ENCODE measurements at places on chromosomes 3 and 15.
A peak's percentile ranks its signal among the peaks of the same experiment; 100 is the strongest.

- DNase-seq, result no peak
Observed at GRCh38 chr15:31567861-31568260, 241.2 kb downstream of the KLF13 start.

GRCh38 chr3:189289251-189289650, 117.5 kb downstream of the TPRG1 start:
- no peak for DNase-seq

DNA sequence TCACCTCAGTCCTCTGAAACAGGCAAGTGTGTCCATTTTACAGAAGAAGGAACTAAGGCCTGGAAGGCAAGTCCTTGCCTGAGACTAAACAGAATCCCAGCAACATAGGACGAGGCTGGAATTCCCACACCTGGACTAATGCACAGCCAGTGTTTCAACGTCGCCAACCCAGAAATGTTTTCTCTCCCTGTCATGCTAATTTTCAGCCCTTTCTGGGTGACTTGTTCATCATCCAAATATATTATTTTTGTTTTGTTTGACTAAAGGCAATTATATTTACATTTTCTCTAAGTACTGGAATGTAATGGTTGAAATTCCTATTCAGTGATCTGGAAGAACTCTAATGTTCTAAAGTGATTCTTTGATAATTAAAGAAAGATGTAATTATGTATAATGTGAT, 51.8 kb downstream of the BTD start:
- DNase-seq, result no peak

DNA sequence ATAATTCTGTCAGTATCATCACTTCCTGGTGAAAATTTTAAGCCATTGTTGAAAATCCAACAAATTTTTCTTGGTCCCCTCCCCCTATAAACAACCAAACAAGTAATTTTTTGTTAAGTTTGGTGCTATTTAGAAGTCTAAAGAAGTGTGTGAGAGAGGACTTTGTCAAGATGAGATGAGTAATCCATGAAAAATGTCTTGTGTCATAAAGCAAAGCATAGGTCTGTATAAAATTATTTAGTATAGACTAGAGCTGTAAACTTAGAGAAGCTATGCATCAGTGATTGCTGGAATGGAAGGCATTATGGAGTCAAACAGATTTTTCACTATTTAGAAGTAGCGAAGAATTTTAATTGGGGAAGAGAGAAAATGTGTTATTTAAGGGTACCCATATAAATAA, 31.4 kb downstream of the MAPK6 start:
- DNase-seq, result peak; percentile 61

GRCh38 chr3:122421101-122421500, 5.2 kb upstream of the WDR5B start:
- DNase-seq, result no peak

GRCh38 chr15:101349047-101349951, 54.3 kb upstream of the SNRPA1 start:
- DNase-seq, result no peak

DNA sequence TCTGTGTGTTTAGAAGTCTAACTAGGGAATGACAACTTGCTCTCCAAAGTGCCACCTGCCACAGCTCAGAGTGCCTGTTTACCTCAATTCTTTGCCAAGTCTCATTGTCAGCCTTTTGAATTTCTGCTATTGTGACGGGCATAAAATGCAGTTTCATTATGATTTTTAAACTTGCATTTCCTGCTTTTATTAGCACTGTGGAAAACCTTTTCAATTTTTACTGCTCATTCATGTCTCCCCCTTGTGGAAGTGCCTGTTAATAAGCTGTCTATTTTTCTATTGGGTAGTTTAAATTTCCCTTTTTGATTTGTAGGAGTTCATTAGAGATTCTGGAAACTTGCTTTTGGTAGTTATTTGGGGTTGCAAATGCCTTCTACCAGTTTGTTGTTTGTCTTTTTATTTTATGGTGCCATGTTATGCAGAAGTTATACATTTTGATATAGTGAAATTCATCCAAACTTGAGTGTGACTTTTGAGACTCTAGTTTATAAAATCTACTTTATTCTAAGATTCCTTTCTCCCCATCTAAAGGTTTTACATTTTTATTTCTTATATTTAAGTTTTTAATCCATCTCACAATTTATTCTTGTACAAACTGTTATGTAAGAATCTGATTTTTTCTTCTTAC, 53.9 kb upstream of the FRMD4B start:
- peak; percentile 66 for DNase-seq

DNA sequence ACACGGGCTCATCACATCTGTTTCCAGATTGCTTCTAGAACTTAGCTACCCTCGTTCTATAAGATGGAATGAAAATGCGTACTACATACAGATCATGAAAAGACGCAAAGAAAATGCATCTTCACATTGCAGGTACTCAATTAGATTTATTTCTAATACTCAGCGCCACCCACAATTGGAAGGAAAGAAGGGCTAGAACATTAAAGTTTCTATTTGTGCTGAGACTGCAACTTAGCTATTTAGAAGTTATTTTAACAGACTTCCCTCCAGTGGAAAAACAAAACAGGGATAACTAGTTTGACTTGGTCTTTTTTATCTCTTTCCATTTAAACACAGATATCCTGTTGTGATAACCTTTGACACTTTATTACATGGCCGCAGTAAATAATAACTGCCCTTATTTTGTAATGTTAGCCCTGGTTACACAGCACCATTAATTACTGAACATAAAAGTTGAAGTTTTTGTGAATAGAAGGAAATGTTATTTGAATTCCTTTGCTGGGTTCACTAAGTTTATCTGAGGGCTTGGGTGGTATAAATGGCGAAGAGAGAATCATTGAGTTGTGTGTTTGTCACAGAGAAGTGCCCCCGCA, 86.9 kb upstream of the SLC25A26 start:
- DNase-seq, result no peak

- DNase-seq, result no peak
Observed at GRCh38 chr15:48595981-48596380, 49.5 kb downstream of the FBN1 start.

DNA sequence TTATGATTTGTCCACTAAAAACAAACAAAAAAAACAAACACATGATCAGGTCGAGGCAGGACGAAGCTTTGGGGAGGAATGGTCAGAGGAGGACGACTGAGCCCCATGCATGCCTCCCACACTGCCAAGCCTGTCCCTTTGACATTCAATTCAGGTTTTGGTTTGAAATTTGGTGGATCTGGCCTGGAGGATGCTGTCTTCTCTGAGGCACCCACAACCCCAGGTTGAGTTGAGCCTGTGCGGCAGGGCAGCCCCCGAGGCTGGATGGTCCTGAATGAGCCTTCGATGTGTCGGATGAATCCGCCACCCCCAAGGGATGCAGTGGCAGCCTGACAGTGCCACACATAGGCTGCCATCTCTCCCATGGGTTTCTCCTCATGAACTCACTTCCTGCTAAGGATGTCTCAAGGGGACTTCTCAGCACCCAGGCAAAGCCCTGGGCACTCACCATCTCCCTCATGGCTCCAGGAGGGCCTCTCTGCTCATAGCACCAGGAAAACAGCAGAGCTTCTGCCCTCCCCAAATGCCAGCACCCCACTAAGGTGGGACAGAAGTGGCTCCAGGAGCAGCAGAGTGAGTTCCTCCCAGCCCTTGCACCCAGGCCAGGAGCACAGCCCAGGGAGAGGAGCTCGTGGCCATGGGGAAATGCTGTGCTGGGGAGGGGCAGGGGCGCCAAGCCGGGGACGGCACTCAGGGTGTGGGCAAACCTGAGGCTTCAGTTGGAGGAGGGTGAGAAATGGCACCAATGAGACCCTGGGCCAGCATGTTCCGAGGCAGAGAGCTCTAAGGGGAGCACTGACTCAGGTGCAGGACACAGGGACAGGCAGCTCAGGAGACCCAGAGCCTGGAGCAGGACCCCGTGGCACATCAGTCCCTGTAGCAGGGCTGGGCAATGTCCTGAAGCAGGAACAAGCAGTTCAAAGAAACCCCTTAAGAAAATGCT, 18.5 kb downstream of the PRR23E start:
- no peak for DNase-seq

- DNase-seq, result no peak
Observed at GRCh38 chr15:32091505-32092380, 61.4 kb downstream of the CHRNA7 start.

DNA sequence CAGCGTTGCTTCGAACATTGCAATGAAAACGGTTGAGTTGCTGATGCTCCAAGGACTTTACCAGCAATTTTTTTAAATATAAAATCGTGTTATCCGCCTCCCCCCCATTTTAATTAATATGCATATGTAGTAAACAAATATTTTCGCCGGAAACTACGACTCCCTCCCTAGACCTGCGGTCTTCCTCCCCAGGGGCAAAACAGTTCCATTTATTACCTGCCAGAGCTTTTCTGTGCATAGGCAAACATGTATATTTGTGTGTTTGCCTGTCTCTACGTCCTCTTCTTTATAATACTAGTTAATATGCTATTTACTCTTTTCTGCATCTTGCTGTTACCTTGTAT, 593 bp upstream of the RSL24D1 start:
- no peak for DNase-seq

DNA sequence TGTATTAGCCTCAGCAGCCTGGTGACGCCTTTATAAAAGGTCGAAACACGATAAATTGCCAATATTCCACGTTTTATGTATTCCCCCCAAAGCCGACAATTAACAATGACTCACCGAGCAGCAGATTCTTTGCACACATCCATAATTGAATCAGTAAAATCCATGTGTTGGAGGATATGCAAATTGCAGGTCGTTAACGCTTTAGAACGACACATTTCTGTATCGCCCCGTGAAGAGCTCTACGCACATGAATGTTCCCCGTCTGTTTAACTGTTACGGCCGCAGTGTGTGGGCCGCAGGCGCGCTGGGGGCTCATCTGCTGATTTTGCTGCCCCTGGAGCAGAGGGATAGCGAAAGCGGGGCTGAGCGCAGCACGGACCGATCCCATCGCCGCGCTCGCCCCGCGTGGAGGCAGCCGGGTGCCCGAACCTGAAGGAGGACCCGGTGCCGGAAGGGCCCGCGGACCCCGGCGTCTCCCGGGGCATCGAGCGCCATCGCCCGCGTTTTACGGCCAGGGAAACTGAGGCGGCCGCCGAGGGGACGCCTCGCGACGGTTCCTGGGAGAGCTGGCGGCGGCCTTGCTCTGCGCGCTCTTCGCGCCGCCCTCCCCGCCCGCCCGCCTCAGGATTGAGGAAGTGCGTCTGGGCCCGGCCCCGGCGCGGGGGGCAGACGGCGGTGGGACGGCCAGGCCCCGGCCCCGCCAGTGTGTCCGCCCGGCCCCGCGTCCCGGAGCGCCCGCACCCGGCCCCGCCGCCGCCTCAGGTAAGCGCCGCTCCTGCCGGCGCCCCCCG, at the start of gene LRRK1:
TSS of gene LRRK1 (plus strand) at position 668 of the 791 bp plus-strand sequence. CDS start 5,276 bp downstream, outside the sequence.
- DNase-seq, result peak; percentile 48

- no peak for DNase-seq
Observed at GRCh38 chr3:5657106-5657505, 469.6 kb downstream of the EDEM1 start.

GRCh38 chr3:50584391-50584790, 15.1 kb downstream of the HEMK1 start:
- peak; percentile 69 for DNase-seq

GRCh38 chr15:88970232-88970631, 57.1 kb upstream of the MFGE8 start:
- DNase-seq, result no peak

DNA sequence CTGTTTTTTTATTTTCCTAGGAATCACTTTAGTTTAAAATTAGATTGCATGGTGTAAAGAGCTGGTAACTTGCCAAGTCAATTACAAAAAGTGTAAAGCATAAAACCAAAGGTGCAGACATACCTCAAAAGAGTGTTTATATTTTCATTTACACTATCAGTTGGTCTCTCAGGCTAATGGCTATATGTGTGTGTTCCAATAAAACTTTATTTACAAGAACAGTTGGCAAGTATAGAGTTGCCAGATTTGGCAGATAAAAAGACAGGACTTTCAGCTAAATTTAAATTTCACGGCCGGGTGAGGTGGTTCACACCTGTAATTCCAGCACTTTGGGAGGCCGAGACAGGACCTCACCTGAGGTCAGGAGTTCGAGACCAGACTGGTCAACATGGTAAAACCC, 41.1 kb downstream of the HOMER2 start:
- no peak for DNase-seq

GRCh38 chr15:72060687-72061250, 57.2 kb downstream of the MYO9A start:
- DNase-seq, result no peak

GRCh38 chr3:56347219-56347871, 120.9 kb downstream of the ERC2 start:
- DNase-seq, result no peak

- peak; percentile 81 for DNase-seq
Observed at GRCh38 chr3:160210799-160211221, 14.4 kb upstream of the C3orf80 start.

DNA sequence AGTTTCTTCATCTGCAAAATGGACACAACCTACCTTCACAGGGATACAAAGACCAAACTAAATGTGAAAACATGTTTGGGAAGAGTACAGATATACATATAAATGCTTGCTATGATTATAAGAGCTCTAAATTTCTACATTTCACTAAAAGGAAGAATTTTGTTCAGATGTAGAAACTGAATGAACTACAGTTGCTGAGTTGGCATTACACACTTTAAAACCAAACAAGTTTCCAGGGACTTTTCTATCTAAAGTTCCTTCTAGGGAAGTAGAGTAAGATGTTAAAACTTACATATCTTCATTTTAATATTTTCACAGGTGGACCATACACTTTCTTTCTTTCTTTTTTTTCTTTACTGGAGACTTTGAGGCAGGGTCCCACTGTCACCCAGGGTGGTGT, 4.6 kb downstream of the AAGAB start:
- no peak for DNase-seq

- no peak for DNase-seq
Observed at GRCh38 chr3:175238801-175239200, 379.7 kb downstream of the NAALADL2 start.

DNA sequence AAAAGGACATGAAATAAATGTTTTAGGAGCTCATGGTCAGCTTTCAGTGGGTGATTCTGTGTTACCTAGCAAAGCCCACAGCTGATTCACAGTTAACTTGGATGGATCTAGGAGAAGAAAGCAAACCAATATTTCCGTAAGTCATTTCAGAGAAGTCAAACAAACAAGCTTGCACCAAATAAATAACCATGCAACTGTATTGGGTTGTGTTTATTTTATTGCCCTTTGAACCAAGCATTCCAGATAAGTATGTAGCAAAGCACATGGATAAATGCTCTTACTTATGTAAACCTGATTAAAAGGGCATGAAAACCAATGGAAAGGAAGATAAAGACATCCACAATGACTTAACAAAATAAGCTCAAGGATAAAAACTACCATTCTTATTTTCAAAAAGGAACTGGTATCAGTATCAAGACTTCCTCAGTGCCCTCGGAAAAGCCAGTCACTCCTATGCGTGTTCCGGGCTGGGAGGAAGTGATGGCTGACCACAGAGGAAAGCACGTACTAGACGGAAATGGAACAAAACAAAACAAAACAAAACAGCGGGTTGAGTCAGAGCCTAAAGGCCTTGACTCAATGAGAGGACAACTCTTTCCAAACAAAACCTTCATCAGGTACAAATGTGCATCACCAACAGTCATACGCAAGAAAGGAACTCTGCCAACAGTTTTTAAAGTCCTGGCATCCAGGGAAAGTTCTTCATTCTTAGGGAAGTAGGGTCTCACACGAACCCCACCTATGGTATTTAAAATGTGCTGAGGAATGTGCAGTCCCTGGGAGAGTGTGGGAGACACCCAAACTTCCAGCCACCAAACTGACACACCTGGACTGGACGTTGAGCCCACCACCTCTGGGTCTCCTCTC, 103.3 kb downstream of the SNRK start:
- DNase-seq, result peak; percentile 79

GRCh38 chr3:60393946-60394345, 857.3 kb downstream of the FHIT start:
- DNase-seq, result no peak

All from choroid plexus epithelial cell (primary cell).